ENCODE measurements at places on chromosomes 3 and 15.
A peak's percentile ranks its signal among the peaks of the same experiment; 100 is the strongest.

DNA sequence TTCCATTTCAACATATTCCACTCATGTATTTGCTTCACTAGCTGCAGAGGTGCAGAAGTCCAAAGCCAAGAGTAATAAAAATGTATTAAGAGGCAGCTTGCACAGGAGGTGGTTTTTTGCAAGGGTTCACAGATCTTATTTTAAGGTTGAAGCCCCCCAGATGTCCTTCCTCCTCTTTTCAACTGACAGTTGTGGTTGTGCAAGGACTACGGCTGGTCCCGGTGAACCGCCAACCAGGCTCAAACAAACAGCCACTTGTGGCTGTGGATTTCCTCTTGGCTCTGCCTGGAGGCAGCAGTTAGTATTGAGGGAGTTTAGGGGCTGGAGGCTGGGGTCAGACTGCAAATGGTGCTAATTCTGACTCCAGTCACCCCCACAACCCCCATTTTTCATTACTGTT is 240.7 kb upstream of the TBC1D5 start:
- DNase-seq: no peak

- DNase-seq: no peak
These were observed 152.8 kb downstream of the MEGF11 start for GRCh38 chr15:66100761-66101160.

- DNase-seq: no peak
These were observed 97.8 kb downstream of the LARS2 start for GRCh38 chr3:45486136-45486535.

DNA sequence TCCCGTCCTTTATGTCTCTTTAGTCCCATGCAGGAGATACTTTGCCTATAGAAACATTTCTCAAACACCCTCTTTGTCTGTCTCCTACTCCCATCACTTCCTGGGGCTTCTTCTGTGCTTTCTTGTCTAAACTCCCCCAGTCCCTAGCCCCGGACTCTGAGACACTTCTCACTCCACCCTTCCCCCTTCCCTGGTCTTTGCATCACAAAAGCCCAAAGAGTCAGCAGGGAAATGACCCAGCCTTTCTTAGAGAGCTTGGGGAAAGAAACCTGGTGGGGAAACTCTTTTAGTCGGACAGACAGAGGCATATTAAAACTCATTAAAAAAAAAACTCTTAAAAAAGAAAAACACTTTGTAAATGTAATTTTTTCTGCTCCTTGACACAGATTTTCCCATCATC is 211.2 kb downstream of the TJP1 start:
- no peak for DNase-seq

DNA sequence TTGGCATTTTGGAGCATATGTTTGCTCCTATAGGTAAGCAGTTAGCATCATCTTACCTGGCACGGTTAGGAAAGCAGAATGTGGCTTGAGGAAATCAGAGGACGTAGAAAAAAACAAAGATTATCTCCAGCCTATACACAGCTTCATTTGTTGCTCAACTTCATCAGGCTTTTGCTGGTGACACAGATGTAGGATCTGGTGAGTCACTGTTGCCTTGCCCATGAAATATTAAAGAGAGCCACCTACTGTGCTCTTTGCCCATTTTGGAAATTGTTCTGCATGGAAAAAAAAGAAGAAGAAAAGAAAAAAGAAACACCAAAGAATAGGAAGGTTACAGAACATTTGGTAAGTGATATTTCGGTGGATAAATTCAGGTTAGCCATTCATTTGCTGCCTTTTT is 3.8 kb downstream of the IL1RAP start:
- no peak for DNase-seq

- DNase-seq: no peak
These were observed 675 bp downstream of the TSEN2 start for GRCh38 chr3:12484983-12485327.

DNA sequence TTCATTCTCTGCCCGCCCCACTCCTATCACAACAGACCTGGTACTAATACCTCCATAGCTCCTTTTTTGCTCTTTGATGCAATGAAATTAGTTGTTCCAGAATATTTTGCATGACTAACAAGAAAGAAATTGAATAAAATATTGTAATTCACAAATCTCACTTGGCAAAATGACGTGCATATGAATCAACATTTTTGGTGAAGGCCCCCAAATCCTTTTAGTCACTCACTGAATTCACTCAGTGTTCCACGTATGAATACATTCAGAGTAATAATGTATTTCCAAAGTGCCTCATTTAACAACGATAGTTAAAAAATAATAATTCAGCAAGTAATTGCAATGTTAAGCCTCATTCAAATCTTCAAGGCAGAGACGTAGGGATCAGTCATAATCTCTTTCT is 148.6 kb upstream of the STRIT1 start:
- DNase-seq: no peak

DNA sequence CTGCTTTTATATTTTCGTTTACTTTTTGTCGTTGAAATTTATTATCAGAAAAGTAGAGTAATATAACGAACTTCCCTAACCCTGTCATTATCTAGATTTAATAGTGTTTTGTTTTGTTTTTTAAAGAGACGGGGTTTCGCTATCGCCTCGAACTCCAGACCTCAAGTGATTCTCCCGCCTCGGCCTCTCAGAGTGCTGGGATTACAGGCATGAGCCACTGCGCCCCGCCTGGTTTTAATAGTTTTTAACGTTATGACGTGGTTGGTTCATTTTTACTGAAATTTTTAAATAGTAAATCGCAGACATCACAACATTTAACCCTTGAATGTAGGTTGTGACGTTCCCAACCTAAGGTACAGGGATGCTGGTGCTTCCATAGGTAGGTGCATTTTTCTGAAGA is 1.0 kb downstream of the NGRN start:
- DNase-seq: no peak

GRCh38 chr3:12312010-12312409 is 23.1 kb downstream of the PPARG start:
- DNase-seq: no peak

GRCh38 chr3:190167936-190168680 is 47.4 kb upstream of the P3H2 start:
- no peak for DNase-seq

DNA sequence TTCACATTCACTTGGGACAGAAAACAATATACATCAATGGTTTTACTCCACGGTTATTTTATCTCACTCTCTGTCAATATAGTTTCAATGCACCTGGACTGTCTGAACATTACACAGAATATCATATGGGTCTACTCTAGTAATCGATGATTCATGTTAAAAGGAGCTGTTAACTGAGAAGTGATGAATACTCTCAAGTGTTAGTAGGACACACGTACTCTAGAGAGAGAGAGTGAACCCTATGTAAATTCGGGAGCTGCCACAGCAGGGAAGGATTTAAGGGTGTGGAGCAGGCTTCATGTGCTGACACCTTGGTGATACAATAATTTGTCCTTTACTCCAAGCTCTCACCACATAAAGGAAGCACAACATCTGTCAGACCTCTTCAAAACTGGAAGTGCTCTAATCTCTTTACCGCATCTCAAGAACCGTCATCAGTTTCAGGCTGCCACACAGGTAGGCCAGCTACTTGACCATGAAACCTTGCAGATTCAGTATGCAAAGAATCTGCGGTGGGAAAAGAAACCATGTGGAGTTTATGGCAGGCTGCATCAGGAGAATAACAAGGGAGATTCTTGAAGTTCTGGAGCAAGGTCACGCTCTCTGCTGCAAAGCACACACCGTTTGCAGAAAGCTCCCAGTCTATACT is 199.2 kb upstream of the TMC3 start:
- no peak for DNase-seq

DNA sequence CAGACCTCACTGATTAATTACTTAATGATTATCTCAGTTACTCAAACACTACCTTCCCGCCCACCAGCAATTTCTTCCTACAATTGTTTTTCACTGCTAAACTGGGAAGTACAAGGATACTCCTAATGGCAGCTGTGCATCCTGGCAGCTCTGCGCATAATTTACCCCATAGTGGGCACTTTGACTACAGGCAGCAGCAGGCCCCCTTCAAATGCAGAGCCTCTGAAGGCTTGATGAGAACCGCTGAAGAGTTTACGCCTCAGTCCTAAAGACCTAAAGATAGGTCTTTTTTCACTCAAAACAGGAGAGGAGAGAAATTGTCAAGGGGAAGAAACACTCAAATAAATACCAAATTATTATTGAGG is 10.7 kb downstream of the CCDC32 start:
- DNase-seq: no peak

GRCh38 chr3:179190581-179190980 is 42.4 kb downstream of the PIK3CA start:
- DNase-seq: no peak

- no peak for DNase-seq
These were observed 10.6 kb downstream of the IL17RB start for GRCh38 chr3:53856964-53857363.

GRCh38 chr3:34200576-34200975 is 402.1 kb downstream of the PDCD6IP start:
- DNase-seq: no peak

DNA sequence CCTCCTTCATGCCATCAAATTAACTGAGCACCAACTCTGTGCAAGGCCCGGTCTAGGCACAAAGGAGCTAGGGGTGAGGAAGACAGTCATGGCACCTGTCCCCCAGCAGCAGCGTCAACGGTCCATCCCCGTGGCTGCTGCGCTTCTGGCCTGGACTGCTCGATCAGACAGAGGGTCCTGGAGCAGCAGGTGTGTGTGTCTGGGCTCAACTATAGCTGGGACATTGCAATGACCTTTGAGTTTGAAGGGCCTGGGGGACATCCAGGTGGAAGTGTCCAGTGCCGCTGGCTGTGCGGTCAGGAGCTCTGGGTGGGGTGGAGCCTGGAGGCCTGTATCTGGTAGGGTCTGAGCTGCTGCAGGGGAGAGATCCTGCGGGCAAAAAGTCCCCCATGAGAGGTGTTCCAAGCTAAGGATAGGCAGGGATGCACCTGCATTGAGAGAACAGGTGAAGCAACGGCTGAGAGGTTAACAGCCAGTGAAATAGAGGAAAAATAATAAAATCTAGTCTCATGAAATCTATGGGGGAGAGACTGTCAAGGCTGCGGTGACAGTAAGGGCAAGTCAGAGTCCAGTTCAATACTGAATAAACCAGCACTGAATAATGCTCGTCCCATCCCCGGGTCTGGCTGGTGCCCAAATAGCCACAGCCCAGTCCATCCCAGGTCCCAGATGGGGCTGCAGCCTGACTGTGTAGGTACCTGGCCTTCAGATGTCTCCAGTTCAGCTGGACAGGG is 25.4 kb upstream of the SLC41A3 start:
- DNase-seq: no peak

GRCh38 chr3:87975716-87976115 is 83.1 kb downstream of the CGGBP1 start:
- DNase-seq: no peak

- no peak for DNase-seq
These were observed 206.1 kb upstream of the ATP10A start for GRCh38 chr15:26069231-26069641.

- DNase-seq: no peak
These were observed 7.7 kb downstream of the MAP6D1 start for GRCh38 chr3:183817639-183818038.

- DNase-seq: no peak
These were observed 41.3 kb downstream of the GLDN start for GRCh38 chr15:51382787-51383186.

DNA sequence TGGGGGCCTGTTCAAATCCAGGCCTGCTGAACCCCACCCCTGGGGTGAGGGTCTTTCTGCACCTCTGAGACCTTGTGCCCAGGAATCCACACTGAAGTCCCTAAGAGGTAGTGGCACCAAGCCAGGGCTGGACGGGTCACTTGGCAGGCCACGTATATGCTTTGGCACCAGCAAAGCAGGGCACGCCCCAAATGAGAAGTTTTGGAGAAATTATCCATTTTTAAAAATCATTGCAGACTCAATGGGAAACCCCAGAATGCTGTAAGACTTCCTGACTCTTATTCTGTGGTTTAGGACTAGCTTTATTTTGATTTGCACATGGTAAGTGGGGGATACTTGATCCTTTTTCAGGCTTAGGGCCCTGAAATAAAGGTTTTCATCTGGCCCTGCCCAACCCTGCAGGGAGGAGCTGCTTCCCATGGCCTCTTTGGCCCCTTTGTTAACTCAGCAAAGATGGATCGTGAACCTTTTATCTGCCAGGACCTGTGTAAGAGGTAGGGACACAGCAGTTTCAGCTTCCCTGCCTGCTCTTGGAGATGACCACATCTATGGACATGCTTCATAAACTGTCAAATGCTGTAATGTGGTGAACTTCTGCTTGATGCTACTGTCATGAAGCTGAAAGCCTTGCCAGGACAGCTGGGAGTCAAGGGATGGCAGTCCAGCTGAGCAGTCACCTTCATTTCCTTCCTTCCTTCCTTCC is 88.0 kb downstream of the HMG20A start:
- no peak for DNase-seq

GRCh38 chr3:138450704-138451424 is 16.4 kb downstream of the ESYT3 start:
- no peak for DNase-seq

- DNase-seq: peak; percentile 33
These were observed 51.1 kb upstream of the ARRDC4 start for GRCh38 chr15:97909291-97909891.

- peak; percentile 40 for DNase-seq
These were observed 19.9 kb upstream of the ABHD2 start for GRCh38 chr15:89068325-89068784.

- no peak for DNase-seq
These were observed 92.8 kb downstream of the ZBBX start for GRCh38 chr3:167287308-167287707.

DNA sequence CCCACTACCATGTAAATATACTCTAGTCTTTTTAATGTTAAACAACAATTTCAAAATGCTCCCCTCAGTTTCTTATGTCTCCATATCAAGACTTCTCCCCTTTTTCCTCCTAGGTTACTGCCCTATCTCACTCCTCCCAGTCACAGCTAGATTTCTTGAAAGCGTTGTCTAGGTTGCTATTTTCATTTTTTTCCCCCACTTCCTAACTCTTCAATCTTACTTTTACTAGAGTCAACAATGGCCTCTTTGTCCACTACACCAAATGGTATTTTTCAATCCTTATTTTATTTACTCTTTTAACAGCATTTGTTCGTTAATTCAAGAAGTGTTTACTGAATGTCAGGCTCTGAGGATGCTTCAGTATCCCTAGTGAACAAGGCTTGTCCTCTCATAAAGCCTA is 84.4 kb downstream of the VPS8 start:
- DNase-seq: no peak

DNA sequence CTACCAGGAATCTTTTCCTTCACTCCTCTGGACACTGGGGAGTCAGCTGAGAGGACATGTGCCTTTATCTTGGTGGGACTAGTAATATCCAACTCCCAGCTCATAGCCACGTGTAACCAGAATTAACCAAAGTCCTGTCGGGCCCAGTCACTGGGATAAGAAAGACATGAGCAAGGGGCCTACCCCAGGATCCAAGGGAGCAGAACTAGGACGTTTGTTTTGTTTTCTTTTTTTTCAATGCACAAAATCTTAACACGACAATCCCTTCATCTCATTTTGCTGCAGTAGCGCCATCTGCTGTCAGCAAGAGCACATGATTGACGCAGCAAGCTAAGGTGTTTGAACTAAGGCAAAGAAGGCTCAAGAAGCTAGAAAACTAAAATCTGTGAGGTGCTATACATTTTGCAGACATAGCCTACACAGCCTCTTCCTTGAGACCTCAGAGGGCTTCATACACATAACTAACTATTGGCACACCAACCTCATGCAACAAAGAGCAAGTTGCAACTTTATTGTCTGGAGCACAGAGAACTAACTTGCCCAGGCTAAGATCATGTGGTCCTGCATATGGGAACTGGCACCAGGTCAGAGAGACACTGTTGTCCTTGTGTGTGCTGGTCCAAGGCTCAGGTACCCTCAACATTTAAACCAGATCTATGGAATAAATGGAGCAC is 43.6 kb downstream of the RLBP1 start:
- peak; percentile 66 for DNase-seq

GRCh38 chr3:95607926-95608325 is 1206.5 kb upstream of the EPHA6 start:
- no peak for DNase-seq

GRCh38 chr3:182384221-182384620 is 409.1 kb upstream of the ATP11B start:
- DNase-seq: no peak
